H9 (cell line): ENCODE measurements at places on chromosomes 7 and 10.

- no peak for DNase-seq
These were observed 50.5 kb upstream of the BMPER start for GRCh38 chr7:33854801-33855350.

- DNase-seq = no peak
These were observed 155.8 kb upstream of the GLI3 start for GRCh38 chr7:42392826-42393225.

GRCh38 chr7:26850193-26850651, 14.2 kb downstream of the SKAP2 start:
- no peak for DNase-seq

DNA sequence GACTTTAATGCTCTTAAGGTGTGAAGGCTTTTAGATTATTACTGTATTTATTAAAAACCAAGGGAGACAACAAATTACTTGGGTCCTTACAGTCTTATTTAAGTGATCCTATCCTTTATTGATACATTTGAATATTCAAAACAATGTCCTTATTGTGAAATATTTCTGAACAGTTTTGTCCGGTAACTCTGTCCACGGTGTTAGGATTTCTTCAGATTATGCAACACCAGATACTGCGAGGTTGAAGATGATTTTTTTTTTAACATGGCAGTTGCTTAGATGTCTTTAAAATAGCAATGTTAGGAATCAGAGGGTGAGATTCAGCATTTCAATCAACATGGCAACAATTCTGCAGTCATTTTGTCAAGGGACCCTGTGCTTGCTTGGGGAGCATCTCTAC, 176.5 kb downstream of the CSTF2T start:
- no peak for DNase-seq

DNA sequence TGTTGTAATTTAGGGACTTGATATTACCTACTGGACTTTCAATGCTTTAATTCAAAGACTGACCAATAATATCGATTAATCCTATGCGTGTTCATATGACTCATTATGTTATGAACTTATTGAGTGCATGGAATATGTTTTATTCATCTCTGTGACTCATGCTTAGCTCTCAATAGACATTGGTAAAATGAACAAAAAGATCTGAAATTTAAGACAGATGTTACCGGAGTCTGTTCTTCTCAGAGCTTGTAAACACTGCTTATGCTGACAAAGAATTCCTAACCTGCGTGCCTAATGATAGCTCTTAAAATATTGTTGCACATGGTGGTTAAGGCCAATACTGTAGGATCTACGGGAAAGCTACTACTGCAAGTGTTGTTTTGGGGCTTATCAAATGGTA, 131.5 kb upstream of the ACBD5 start:
- no peak for DNase-seq
